IPS DF 6.9 (cell line): ENCODE measurements at places on chromosomes 16 and 17.
A peak's percentile ranks its signal among the peaks of the same experiment; 100 is the strongest.

GRCh38 chr17:61396586-61397085, 3.0 kb upstream of the TBX2 start:
- peaks cover 11% of the 10 kb centered on the region for H3K4me1 ChIP-seq
- H3K27ac ChIP-seq: no peak overlapping the region
- peak overlapping the region; percentile 4; the same call in 1 of the 2 replicates for H3K4me3 ChIP-seq
- H3K36me3 ChIP-seq: no peaks in the 10 kb centered on the region

DNA sequence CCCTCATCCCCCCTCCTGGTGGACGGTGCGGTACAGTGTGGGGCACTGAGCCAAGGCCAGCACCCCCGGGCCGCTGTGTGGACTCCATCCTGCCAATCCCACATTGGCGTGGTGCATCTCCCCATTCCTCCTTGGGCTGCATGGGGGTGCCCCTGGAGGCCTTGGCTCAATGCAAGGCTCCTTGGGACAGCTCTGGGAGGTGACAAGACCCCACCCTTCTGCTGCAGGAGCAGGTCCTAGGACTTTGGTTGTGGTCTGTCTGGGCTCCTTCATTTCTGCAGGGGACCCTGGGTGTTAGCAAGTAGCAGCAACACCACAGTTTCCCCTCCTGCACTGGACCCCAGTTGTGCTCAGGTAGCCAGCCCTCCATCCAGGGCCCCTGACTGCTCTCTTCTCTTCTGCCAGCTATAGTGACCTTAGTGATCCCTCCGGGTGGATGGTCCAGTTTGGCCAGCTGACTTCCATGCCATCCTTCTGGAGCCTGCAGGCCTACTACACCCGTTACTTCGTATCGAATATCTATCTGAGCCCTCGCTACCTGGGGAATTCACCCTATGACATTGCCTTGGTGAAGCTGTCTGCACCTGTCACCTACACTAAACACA, 1.3 kb downstream of the PRSS21 start:
- H3K4me3 ChIP-seq: no peak overlapping the region
- no peak for DNase-seq
- H3K4me1 ChIP-seq: no peaks in the 10 kb centered on the region

DNA sequence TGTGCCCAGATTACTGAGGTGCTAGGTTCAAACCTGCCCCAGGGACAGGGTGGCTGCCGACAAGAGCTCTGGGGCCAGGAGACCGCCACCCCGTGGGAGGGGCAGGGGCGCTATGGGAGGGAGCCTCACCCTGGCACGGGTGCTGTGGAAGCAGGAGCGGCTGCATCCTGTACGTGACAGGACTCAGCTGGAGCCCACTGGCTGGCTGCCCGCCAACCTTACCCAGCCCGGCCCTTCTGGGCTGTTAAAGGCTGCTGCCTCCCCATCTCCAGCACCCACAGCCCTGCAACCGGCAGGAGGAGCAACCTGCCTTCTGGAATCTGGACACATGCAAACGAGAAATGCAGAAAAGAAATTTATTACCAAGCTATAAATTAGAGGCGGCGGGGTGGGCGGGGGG, 11.2 kb downstream of the PAM16 start:
- peaks cover 25% of the 10 kb centered on the region for H3K36me3 ChIP-seq
- H3K27me3 ChIP-seq: no peaks in the 10 kb centered on the region
- no peak overlapping the region for H3K4me3 ChIP-seq
- H3K4me1 ChIP-seq: no peaks in the 10 kb centered on the region

GRCh38 chr16:85799497-85800320, at the start of the genes COX4I1 and EMC8:
COX4I1 (plus strand) TSS chr16:85799695; CDS start chr16:85801206, 1,511 bp downstream.
EMC8 (minus strand) TSS chr16:85799544; CDS start chr16:85799295, 249 bp downstream.
- H3K4me3 ChIP-seq: peak within 1 kb of the TSS; percentile 96
- no peak within 1 kb of the TSS for H3K27ac ChIP-seq
- H3K36me3 ChIP-seq: peaks cover 20% of the 10 kb centered on the region
- peak; percentile 80 for DNase-seq
- H3K27me3 ChIP-seq: no peaks in the 10 kb centered on the region
- H3K4me1 ChIP-seq: no peaks in the 10 kb centered on the region

GRCh38 chr16:80519189-80519588, 21.6 kb upstream of the DYNLRB2 start:
- H3K4me3 ChIP-seq: no peak overlapping the region
- no peaks in the 10 kb centered on the region for H3K36me3 ChIP-seq
- no peaks in the 10 kb centered on the region for H3K27me3 ChIP-seq
- no peaks in the 10 kb centered on the region for H3K4me1 ChIP-seq
- H3K27ac ChIP-seq: no peak overlapping the region

- H3K4me1 ChIP-seq: no peaks in the 10 kb centered on the region
- H3K27me3 ChIP-seq: no peaks in the 10 kb centered on the region
- no peak overlapping the region for H3K4me3 ChIP-seq
- no peaks in the 10 kb centered on the region for H3K36me3 ChIP-seq
Observed at GRCh38 chr17:69625474-69625873, 211.0 kb downstream of the MAP2K6 start.

DNA sequence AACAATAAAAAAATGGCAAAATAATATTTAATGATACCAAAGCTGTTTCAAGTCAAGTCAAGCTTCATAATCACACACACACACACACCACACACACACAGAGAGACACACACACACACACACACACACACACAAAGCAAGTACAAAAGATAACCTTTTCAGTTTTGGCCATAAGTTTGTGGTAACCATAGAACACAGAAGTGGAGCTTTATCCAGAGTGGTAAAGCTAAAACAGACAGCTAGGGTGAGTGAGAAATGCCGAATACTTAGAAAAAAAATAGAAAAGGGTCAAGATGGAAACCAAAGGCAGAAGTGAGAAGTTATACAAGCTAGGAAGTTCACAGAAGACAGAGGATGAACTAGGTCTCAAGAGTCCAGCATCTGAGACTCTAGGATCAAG, 79.0 kb downstream of the HS3ST3A1 start:
- no peaks in the 10 kb centered on the region for H3K36me3 ChIP-seq
- H3K4me1 ChIP-seq: no peaks in the 10 kb centered on the region
- DNase-seq: no peak
- H3K27ac ChIP-seq: no peak overlapping the region
- no peaks in the 10 kb centered on the region for H3K27me3 ChIP-seq

- H3K27ac ChIP-seq: no peak overlapping the region
- H3K4me1 ChIP-seq: peaks cover 3% of the 10 kb centered on the region; the same call in 1 of the 2 replicates
- no peaks in the 10 kb centered on the region for H3K27me3 ChIP-seq
- H3K36me3 ChIP-seq: no peaks in the 10 kb centered on the region
- DNase-seq: no peak
- no peak overlapping the region for H3K4me3 ChIP-seq
Observed at GRCh38 chr16:49024896-49025295, 256.7 kb downstream of the CBLN1 start.
